Fibroblast of the aortic adventitia (primary cell): ENCODE measurements at places on chromosomes 6 and 20. TPM values are rescaled to one million over a fixed set of nuclear protein-coding genes. Genes with fewer than 3 reads are reported as not detected.

The LY6G5C gene
- 1.1 TPM in 1 of 2 replicates, not detected in the other for total RNA-seq

The COL19A1 gene
- under 0.01 and 0.09 TPM in 2 replicates for total RNA-seq

The SLC17A1 gene
- total RNA-seq: not detected in 2 replicates

The ENPP4 gene
- 0.99 and 6.1 TPM in 2 replicates for total RNA-seq

The RPN2 gene
- total RNA-seq: 56.1 and 159 TPM in 2 replicates

The SPATA2 gene
- 1.5 and 3.4 TPM in 2 replicates for total RNA-seq
